ENCODE measurements at places on chromosomes 4 and X.
A peak's percentile ranks its signal among the peaks of the same experiment; 100 is the strongest.

DNA sequence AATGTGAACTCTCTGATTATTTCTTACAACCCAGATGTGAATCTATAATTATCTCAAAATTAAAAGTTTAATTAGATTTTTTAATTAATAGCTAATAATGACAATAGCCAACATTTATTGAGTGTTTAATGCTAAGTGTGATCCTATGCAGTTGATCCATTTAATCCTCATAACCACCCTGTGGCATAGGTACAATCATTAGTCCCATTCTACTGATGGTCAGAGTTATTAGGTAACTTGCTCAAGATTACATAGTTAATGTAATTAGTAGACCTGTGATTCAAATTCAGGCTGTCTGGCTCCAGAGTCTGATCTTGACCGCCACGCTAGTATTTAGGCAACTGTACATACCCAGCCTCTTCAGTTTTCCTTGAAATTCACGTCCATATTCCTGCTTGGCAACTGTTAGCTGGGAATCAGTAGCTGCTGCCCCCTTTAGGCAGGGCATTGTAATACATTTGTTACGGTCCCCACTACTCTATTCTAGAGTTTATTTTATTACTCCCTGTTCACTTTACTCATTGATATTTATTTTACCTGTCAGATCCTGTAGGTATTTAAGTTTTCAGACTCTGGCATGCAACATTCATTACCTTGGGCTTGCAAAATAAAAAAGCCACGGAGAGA lies 20.6 kb upstream of the TEC start:
- no peak for DNase-seq

GRCh38 chr4:38333219-38333618 lies 330.8 kb upstream of the KLF3 start:
- DNase-seq: no peak

GRCh38 chrX:82224961-82225360 lies 1023.1 kb downstream of the SH3BGRL start:
- no peak for DNase-seq

DNA sequence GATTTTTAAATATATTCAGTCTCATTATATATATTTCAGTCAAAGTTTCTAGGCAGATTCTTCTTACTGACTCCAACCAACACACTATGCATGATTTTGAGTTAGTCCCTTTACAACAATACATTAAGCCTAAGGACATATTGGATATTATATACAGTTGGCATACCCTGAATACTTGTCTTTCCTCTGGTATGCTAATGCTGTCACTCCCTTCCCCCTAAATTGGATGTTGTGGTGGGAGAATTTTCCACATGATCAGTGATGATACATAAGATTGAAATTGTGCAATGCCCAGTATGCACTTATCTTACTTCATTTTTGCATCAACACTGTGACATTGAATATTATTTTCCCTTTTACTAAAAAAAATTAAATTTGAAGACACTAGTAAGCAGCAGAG lies 935.2 kb downstream of the PCDH7 start:
- no peak for DNase-seq

DNA sequence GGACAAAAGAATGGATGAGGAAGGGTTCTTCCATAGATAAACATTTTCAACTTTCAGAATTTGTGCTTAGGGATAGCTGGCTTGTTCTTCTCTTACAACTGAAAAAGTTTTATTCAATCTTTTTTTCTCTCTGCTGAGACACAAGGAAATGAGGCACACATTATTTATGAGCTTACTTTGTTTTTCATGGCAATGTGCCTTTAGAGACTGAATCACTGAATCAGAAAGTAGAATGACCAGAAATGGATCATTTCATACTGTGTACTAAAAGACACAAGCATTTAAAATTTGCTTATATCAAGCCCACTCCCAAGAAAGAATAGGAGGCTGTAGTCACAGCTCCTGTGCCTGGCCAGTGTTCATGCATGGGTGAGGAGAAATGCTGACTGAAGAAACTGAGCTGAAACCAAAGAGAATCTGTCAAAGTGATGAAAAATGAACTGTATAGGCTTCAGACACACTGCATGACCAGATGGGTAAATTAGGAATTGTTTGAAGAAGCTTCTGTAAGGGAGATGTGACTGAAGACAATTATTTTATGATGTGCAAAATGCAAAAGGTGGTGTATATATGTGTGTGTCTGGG lies 413.8 kb downstream of the RAPGEF2 start:
- DNase-seq: no peak

- no peak for DNase-seq
These were observed 1.7 kb upstream of the STIM2 start for GRCh38 chr4:26858947-26859401.

- no peak for DNase-seq
These were observed 10.5 kb upstream of the SLC39A8 start for GRCh38 chr4:102355748-102356147.

DNA sequence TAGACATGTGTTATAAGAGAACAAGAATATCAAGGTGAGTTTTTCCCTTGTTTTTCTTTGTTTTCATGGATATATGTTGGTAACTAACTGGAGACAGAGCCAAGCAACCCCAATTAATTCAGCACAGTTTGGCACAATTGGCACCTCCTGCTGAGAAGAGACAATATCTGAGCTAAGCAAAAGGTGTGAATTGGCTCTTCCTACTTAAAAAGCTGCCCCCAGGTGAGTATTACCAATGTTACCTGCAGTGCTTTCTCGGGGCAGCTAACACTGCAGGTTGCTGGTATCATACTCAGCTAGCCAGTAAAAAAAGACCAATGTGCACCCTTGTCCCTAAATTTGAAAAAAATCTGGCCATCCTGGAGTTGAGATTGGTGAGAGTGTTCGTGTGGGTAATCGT lies 871.2 kb upstream of the TENM3 start:
- no peak for DNase-seq

GRCh38 chr4:18593297-18594002 lies 571.9 kb upstream of the LCORL start:
- peak; percentile 15 for DNase-seq

GRCh38 chrX:106611317-106611678 lies 480 bp upstream of the RADX start:
- no peak for DNase-seq

DNA sequence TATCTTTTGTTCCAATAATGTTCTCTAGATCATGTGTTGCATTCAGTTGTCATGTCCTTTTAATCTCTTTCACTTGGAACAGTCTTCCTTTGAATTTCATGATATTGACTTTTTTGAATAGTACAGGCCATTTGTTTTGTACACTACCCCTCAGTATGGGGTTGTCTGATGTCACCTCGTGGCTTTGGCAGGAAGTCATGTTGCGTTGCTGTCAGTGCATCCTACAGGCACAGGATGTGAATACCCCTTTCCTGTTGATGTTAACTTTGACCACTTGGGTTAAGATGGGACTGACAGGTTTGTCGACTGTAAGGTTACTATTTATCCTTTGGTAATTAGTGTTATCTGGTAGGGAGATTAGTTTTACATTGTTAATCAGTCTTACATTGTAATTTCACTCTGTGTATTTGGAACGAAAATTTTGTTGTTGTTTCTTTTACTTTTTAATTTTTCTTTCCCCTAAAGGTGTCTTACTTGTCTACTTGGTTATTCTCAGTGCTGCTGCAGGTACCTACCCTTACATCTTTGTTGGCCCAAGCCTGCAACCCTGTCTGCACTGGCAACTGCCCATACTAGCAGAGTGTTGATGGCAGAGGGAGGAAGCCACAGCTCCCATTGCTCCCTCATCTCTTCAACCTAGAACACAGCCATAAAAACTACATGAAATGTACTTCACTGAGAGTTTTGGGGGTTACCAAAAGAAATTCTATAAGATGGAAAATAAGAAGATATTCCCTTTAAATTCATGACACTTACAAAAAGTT lies 14.7 kb upstream of the ATP8A1 start:
- DNase-seq: no peak

- no peak for DNase-seq
These were observed 181.7 kb downstream of the AR start for GRCh38 chrX:67725471-67725870.

DNA sequence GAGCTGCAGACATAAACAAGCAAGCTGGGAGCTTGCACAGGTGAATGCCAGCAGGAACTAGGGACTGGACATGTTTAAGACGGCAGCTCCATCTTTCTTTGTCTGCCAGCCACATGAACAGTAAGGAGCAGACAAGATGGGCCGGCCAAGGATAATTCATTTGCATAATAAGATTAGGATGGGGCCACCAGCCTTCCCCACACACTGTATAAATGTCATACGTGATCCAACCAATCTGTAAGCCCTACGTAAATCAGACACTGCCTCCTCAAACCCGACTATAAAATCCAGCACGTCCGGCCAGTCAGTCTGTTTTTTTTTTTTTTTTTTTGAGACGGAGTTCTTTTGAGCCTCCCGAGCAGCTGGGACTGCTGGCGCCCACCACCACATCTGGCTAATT lies 75.6 kb upstream of the BOD1L1 start:
- no peak for DNase-seq

DNA sequence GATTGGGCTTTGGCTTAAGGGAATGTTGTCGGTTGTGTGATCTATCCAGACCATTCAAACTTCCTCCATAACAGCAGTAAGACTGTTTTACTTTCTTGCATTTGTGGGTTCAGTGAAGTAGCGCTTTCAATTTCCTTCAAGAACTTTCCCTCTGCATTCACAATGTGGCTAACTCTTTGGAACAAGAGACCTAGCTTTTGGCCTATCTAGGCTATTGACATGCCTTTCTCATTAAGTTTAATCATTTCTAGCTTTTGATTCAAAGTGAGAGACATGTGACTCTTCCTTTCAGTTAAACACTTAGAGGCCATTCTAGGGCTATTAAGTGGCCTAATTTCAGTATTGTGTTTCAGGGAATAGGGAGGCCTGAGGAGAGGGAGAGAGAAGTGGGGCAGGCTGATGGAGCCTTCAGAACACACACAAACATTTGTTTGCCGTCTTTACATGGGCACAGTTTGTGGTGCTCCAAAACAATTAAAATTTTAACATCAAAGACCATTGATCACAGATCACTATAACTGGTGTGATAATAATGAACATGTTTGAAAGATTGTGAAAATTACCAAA lies 34.1 kb downstream of the ADH5 start:
- DNase-seq: no peak

DNA sequence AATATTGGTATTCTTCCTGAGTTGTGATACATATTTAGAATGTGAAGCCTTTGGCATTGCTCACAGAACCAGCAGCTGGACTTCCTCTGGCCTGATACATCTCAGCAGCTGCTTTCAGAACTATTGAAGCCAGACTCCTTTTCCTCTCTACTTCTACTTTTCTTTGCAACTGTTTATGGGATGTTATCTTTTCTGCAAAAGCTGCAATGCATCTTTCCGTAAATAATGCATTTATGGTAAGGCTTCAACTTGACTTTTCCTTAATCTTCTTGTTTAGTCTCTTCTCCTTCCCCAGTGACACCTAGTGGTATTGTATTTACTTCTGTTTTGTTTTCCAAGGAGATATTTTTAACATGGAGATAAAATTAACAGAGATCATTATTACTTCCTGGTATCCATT lies 1548.7 kb downstream of the PCDH7 start:
- no peak for DNase-seq

DNA sequence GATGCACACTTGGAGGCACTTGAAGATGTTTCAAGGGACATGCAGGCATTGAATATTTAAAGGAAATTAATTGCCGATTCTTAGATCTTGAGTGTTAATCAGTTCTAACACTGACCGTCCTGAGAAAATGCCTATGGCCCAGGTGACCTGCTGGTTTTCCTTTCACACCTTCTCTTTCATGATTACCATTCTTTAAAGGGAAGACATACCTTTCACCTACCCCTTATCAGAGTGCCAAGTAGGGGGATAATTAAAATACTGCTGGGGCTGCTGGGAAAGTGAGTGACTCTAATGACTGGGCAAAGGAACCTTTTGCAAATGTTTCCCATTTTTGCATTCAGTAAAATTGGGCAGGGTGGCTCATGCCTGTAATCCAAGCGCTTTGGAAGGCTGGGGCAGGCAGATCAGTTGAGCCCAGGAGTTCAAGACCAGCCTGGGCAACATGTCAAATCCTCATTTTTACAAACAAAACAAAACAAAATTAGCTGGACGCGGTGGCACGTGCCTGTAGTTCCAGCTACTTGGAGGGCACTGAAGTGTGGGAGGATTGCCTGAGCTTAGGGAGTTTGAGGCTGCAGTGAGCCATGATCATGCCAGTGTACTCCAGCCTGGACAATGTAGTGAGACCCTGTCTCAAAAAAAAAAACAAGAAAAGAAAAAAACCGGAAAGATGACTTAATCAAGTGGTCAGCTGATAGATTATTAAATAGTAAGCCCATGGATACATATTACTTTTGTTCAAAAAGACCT lies 44.3 kb downstream of the TMEM131L start:
- DNase-seq: no peak

- DNase-seq: no peak
These were observed 7.0 kb upstream of the STPG2 start for GRCh38 chr4:98150092-98150761.

- DNase-seq: no peak
These were observed 41.5 kb downstream of the CBLL2 start for GRCh38 chrX:22314211-22314610.

DNA sequence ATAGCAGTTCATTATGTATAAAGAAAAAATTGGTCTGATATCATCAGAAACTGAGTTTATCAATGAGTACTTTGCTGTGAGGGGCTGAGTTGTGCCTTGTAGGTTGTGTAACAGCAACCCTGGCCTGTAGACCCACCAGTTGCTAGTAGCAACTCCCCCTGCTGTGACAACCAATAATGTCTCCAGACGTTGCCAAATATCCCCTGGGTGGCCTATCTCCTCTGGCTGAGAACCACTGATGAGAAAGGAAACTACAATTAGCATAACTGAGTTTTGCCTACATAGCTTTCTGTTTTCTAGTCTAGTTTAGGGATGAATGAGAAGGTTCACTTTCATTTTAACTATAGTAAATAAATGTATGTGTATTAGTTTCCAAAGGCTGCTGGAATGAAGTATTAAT lies 234.1 kb downstream of the CPE start:
- no peak for DNase-seq

DNA sequence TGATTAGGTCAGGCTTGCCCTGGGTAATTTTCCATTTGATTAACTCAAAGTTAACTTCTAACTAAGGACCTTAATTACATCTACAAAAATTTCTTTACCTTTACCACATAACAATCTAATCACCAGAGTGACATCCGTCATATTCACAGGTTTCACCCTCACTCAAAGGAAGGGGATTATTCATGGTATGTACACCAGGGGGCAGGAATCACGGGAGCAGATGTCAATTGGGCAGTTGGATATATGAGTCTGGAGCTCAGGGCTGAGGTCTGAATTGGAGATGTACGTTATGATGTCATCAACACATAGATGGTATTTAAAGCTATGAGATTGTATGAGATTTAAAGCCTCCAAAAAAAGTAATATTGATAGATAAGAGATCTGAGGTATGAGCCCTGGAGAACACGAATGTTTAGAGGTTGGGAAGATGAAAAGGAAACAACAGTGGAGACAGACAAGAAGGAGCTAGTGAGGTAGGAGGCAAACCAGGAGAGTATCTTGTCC lies 52.9 kb downstream of the PGRMC1 start:
- DNase-seq: no peak

DNA sequence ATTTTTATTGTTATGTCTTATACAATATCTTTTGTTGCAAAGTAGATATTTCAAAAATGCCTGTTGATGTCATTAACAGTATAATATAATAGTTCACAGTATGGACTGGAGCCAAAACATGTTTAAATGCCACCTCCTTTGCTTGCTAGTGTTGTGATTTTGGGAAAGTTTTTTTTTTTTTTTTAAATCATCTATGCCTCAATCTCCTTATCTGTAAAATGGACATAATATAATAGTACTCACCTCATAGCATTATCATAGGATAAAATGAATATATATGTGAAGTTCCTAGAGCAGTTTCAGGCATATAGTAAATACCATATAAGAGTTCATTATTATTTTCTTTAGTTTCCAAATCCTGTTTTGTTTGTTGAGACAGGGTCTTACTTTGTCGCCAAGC lies 18.3 kb upstream of the MRPL1 start:
- DNase-seq: no peak

Measured in SHP77 treated with DMSO at 0.1 percent for 48 hours (cell line).